Caudate nucleus (tissue), 63 donors: ENCODE measurements at places on chromosomes 2 and 18.

DNA sequence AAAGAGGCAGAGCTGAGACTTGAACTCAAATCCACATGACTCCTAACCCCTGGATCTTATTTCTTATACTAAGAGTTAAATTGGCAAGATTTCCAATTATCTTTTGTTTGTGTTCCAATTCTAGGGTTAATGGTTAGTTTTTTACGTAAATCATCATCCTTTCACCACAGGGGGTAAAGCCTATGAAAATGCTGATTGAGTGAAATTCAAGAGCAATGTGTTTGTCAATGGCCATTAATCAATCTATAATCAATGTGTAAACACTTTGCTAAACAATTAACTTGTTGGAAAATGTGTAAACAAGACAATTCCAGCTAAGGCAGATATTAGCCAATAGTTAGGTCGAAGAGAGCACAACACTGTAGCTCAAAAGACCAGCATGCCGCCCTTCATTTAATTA lies 376.5 kb upstream of the ACVR2A start:
- DNase-seq = no peak

- no peak for DNase-seq
Measured at GRCh38 chr2:212538305-212539071, at the start of gene ERBB4. TSS of gene ERBB4 (minus strand) at chr2:212538802. CDS start at chr2:212538530, 272 bp downstream.

- DNase-seq = no peak
Measured at GRCh38 chr2:2699121-2699505, 368.0 kb upstream of the MYT1L start.

DNA sequence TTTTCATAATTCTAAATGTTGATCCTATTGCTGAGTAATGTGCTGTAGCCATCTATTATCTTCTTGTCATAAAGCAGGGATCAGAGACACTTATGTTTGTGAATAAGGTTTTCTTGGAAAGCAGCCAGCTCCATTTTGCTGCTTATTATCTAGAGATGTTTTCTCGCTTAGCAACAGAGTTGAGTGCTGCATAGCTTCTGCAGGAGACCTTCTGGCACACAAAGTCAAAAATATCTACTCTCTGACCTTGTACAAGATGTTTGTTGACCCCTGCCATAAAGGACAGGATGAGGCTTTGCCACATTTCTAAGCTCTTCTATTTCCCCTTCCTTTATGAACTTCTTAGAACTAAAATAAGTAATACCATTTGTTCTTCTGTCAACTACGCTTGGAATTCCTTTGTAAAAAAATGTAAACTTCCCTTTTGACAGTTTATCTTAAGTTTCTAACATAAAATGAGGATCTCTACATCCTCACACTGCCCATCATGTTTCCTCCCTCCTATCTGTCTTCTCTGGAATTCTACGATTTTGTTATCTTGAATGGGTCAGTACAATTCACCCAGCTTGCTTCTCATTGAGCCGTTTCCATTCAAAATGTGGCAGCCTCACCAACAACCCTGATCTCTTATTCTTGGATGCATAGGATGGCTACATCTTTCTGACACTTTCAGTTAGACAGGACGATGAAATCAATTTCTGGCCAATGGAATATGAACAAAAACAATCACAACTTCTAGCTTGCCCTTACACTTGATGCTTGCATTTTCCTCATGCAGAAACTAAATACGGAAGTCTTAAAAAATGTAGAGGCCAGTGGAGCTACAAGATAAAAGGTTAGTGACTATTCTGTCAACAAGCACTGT lies 1377.0 kb downstream of the SUCLG1 start:
- DNase-seq = no peak

- DNase-seq = peak; percentile 33
Measured at GRCh38 chr2:23617167-23617810, 232.3 kb downstream of the KLHL29 start.

DNA sequence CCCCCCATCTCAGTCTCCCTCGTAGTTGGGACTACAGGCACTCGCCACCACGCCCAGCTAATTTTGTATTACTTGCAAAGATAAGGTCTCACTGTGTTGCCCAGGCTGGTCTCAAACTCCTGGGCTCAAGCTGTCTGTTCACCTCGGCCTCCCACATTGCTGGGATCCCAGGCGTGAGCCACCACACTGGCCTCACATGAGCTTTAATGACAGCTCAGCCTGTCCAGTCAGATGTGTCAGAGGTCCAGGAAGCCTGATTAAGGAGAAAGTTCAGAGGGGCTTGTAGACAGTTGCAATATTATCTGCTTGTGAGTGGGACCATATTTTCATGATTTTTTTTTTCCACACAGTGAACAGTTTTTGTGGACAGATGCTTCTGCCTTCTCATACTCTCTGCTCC lies 82.0 kb downstream of the LIMS1 start:
- DNase-seq = no peak

- no peak for DNase-seq
Measured at GRCh38 chr2:48414640-48414979, 115.3 kb upstream of the STON1 start.

DNA sequence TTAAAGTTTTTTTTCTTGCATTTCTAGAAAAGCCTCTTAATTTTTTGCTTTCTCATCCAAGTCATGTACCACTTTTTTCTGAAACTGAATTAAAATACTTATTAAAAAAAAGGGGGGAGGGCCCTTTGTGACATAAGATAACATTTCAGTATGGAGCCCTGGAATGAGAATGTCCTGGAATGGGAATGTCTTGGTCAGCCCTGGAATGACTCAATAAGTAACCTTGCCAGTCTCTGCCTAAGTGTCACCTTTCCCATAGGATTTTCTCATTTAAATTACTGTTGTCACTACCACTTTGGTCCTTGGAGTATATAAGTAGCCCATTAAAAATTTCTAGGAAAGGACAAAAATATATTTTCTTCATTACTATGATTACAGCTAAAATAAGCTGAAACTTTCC lies 4.7 kb downstream of the UBXN2A start:
- no peak for DNase-seq

DNA sequence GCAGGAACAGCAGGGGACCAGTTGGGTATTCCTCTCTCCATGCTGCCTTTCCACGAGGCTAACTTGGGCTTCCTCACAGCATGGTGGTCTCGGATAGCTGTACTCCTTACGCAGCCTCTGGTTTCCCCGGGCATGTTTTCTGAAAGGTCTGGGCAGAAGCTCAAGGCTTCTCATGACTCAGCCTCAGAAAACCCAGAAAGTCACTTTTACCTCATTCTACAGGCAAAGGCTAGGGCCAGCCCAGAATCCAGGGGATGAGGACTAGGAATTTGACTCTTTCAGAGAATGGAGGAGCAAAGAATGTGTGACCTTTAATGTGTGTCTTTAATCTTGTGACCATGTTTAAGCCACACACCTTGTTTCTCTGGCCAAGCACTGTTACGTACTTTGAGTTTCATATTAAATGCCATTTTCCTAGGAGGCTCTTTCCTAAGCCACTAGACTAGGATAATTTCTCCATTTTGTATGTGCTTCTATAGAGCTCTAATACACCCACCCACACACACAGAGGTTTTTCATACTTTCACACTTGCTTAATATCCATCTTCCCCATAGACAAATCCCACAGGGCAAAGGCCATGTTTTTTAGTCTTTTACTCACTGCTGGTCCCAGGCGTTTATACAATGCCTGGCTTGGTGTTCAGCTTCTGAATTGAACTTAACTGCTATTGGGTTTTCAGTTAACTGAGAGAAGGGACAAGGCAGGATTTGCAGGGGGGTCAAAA lies 77.3 kb downstream of the LONRF2 start:
- DNase-seq = no peak

- DNase-seq = no peak
Measured at GRCh38 chr18:4586731-4587130, 131.6 kb upstream of the DLGAP1 start.

DNA sequence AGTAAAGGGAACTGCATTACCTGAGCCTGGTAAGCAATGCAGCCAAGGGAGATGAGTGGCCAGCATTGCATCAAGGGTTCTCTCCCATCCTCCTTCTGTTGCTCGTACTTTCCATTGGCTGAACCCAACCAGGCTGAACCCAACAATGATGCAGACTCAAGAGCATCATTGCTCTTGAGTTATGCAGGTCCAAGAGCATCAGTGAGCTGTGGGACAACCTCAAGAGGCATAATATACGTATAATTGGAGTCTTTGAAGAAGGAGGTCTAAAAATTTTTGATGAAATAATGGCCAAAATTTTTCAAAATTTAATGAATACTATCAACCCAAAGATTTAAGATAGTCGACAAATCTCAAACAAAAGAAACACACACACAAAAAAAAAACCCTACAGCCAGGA lies 213.0 kb downstream of the RNF152 start:
- no peak for DNase-seq

- no peak for DNase-seq
Measured at GRCh38 chr2:86831537-86831936, 30.1 kb downstream of the CD8B start.

DNA sequence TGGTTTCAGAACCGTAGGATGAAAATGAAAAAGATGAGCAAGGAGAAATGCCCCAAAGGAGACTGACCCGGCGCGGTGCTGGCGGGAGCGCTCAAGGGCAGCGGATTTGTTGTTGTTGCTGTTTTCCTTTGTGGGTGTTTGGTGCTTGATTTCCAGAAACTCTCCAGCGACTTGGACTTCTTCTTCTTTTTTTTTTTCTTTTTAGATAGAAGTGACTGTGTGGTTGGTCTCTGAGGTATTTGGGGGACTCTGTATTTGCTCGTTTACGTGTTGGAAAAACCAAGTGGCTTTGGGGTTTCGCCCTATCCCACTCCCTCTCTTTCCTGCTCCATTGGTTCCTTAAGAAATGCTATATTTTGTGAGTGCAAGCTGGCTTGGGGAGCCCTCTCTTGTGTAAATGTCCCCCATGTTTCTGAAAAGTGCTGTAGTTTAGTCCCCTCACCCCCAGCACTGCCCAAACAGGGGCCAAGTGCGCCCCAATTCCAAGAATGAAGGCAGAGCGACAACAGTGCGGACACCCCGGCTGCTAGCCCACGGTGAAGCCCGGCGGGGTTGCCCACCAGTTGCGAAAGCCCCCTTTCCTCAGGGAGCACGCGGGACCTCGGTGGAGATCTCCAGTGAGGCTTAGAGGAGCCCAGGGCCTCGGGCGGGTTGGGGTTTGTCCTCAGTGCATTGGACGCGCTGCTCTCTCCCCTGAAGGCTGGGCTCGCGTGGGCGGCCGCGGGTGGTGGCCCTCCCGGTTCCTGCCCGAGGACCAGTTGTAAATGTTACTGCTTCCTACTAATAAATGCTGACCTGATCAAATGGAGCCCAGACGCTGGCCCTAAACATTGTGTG lies 1.8 kb downstream of the HOXD9 start:
- no peak for DNase-seq

DNA sequence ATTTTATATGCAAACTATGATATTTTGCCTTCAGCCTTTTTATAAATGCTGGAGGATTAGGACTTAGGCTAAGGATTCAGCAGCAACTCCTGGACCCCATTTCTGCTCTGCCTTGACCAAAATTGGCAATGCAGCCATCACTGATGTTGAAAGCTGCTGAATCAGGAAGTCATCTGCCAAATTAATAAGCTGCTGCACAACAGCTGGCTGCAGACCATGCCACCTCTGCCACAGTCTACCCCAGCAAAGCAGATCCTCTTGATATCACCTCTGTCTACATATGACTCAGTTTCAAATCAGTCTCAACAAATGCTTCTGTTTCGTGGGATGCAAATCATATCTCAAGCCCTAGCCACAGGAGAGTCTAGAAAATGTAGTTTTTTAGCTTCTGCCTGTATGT lies 7.1 kb upstream of the SOS1 start:
- no peak for DNase-seq

- DNase-seq = peak; percentile 47
Measured at GRCh38 chr2:96951125-96951654, 35.2 kb downstream of the FAM178B start.

DNA sequence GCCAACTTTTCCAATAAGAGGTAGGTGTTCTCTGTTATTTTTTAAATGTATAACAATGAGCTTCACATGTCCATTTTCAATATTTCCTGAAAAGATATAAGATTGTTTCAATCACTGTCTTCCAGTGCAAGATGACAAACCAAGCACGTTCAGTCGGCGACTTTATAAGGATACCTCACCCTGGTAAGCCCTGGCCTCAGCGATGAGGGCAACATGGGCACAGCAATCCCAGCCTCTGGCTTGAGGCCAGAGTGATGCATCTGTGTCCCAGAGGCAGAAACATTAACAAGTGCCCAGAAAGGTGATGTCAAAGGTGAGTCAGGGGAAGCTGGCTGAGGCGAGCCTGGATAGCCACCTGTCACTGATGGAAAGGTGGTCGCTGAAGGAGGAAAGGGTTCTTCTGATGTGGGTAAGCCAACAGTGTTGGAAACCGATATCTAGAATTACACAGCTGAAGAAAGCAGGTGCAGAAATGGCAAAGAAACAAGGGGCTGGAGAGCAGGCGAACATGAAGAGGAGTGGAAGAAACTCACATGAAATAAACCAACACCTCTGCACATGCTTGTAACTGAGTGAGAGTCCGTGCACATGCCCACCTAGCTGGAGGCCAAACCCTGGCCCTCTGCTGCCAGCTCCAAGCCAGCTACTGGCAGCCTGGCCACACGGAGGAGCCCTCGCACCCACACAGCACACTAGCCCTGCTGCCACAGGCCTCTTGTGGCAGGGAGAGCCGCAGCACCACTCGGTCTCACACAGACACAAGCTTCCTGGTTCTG lies 65.5 kb downstream of the FBXO15 start:
- peak; percentile 13 for DNase-seq

GRCh38 chr2:85644909-85645308 lies 23.1 kb downstream of the SFTPB start:
- DNase-seq = no peak

DNA sequence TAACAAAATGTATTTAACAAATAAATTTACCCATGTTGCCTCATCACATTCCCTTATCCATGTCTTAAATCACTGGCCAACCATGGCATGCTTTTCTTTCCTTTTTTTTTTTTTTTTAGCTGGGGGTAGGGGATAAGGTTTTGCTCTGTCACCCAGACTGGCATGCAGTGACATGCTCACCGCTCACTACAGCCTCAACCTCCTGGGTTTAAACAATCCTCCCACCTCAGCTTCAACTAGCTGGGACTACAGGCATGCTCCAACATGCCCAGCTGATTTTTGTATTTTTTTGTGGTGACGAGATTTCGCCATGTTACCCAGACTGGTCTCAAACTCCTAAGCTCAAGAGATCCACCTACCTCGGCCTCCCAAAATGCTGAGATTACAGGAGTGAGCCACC lies 266.4 kb downstream of the THSD7B start:
- DNase-seq = no peak

GRCh38 chr18:22094358-22094734 lies 75.0 kb upstream of the GATA6 start:
- no peak for DNase-seq

DNA sequence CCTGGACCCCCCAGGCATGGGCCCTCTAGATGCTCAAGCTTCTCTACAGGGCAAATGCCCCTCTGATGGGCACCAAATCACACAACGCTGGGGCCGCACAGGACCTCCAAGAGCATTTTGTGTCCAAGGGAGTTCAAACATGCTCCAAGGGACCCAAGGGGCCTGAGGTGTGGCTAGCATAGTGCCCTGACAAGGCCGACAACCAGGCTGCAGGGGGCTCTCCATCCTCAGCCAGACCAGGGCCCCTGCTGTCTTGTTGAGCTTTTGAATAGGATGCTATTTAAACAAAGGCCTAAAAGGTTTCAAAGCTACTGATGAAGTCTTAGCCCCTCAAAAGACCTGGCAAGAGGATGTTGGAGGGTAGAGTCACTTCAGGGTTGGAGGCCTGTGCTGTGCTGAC lies 33.1 kb downstream of the EN1 start:
- DNase-seq = no peak
